ENCODE measurements at places on chromosomes 3 and 15.

DNA sequence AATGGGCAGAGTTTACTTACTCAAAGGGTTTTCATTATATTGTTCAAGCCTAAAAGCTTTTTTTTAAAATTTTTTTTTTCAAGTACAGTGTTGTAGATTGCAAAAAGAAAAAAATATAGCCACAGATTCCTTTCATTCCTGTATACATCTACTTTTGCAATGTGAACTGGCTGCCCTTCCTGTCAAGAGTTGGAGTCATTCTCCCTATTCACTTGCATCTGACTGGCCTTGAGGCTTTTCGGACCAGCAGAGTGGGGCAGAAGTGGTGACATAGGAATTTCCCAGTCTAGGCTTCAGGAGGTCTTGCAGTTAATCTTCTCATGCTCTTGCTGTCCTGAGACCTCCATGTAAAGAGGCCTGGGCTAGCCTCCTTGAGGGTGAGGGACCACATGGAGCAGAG, 218.3 kb upstream of the CFAP20DC start:
- DNase-seq = no peak

DNA sequence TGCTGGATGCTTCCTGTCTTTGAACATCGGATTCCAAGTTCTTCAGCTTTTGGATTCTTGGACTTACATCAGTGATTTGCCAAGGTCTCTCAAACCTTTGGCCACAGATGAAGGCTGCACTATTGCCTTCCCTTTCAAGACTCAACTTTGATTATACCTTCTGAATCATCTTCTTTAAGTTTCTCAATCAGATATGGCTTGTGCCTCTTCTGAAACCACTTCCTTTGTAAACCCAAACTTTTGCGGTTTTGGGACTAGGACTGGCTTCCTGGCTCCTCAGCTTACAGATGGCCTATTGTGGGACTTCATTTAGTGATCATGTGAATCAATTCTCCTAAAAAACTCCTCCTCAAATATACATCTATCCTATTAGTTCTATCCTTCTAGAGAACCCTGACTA, 47.1 kb upstream of the CADPS start:
- DNase-seq = no peak

DNA sequence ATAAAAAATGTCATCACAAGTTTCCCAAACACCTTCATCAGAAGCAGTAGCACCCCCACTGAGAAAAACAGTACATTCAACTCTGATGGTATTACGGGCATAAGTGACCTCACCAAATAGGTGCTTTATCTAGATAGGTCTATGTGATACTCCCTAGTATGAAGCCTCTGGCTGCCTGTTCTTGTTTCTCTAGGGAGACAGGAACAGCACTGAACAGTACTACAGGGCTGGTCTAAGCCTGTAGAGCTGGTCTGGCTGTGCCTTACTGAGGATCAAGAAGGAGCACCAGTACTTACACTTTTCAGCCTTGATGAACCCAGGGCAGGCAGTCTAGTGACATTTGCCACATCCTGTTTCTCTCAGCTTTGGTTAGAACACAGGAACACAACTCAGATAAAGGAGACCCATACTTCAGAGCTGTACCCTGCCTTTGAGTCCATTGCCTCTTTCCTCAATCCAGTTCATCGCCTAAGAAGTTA, 35.9 kb downstream of the OXNAD1 start:
- DNase-seq = no peak

DNA sequence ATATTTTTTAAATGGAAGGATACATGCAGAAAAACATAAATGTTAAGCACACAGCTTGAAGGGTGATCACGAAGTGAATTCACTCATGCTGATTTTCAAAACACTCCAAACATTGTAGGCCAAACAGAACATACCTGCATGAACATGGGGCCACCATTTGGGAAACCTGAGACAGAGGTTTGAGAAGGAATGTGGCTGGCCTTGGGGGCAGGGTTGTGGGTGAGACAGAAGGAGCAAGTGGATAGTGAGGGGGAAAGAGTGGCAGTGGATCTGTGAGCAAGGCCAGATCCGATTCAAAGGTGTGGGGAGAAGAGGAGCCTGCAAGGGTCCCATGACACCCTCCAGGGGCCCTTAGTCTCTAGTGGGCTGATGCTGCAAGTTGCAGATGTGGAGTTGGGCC, 94.9 kb downstream of the HMG20A start:
- no peak for DNase-seq
